ENCODE measurements at places on chromosomes 3 and 15.
A peak's percentile ranks its signal among the peaks of the same experiment; 100 is the strongest.

DNA sequence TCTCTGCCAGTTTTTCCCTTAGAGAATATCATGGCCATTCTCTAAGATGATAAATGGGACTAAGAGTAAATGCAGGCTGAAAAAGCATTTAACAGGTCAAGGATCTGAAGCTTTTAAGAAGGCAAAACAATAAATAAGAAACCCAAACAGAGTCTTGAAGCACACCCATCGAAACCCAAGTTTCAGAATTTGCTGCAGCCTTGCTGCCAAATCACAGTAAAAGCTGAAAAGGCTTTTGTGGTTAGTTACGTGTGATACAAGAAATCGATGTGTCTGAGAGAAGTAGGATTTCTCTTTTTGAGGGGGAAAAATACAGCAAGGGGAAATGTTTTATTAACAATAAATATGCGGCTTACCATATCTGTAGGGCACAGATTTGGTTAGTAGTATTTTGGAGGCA is 92.0 kb downstream of the IGF1R start:
- DNase-seq: no peak

GRCh38 chr3:15281817-15282216 is 50.6 kb downstream of the SH3BP5 start:
- DNase-seq: no peak

GRCh38 chr3:170425491-170426239 is 7.0 kb downstream of the CLDN11 start:
- no peak for DNase-seq

DNA sequence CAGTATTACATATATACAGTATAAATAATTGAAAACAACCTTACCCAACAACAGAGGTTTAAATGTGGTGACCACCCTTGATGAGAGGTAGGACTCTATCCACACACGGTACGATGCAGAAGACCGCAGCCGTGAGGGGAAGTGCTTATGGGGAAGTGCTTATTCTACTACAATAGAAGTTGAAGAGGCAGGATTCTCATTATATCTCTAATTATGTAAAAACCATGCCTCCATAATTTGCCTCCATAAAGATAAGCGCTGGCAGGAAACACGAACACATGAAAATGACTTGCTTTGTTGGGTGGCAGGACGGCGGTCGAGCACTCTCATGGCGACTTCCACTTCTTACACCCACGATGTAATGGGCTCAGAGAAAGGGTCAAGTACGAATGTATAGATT is 7.2 kb upstream of the MUC13 start:
- no peak for DNase-seq

DNA sequence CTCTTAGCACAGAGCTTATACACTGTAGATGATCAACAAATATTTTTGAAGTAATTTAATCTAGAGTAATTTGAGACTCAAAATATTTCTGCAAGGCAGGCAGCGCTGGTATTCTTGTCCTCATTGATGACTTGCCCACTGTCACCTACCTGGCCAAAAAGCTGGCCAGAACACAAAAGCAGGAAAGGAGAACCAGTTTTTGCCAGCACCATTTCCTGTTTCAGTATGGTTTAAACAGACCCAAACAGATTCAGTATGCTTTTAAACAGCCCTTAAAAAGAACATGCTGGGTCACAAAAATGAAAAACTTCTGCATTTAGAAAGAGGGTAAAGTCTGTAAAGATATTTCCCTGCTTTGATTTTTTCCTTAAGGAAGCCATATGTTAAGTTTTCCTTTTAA is 42.3 kb upstream of the ZNF280D start:
- DNase-seq: no peak

- DNase-seq: no peak
Observed at GRCh38 chr3:81375921-81376320, 385.5 kb downstream of the GBE1 start.

DNA sequence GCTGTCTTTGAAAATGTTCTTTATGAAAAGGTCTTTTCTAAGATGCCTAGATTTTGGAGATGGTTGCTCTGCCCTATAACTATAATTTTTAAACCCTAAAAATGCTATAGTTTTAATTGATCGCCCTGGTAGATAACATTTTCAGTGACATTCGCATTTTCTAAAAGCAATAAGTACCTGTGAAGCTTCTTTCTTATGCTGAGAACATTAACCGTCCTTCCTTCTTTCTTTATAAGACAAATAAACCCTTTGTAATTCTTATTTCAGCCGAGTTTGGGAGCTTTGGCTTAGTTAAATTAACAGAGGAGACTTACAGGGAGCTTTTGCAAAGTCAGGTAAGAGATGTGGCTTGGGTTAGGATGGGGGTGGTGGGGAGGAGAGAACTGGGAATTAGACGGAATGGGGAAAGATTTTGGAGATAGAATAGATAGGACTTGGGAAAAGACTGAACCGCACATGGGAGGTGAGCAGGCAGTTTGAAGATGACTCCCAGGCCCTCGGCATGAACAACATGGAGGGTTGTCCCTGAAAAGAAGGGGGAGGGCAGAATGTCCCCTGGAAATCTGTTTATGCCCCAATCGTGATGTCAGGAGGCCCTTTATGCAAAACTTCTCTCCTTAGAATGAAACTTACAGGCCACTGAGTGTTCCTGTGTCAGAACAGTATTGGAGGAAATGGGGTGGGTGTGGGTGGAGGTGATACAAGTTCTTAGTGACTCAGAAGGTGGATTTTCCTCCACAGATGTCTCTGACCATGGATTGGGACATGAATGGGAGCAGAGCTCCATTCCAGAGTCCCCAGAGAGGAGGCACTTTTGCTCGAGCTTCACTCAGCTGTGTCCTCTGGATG is 76.2 kb upstream of the LARS2 start:
- DNase-seq: peak; percentile 12

- DNase-seq: no peak
Observed at GRCh38 chr3:194691481-194692283, 6.0 kb downstream of the FAM43A start.

GRCh38 chr3:71692139-71692538 is 33.1 kb downstream of the EIF4E3 start:
- no peak for DNase-seq

DNA sequence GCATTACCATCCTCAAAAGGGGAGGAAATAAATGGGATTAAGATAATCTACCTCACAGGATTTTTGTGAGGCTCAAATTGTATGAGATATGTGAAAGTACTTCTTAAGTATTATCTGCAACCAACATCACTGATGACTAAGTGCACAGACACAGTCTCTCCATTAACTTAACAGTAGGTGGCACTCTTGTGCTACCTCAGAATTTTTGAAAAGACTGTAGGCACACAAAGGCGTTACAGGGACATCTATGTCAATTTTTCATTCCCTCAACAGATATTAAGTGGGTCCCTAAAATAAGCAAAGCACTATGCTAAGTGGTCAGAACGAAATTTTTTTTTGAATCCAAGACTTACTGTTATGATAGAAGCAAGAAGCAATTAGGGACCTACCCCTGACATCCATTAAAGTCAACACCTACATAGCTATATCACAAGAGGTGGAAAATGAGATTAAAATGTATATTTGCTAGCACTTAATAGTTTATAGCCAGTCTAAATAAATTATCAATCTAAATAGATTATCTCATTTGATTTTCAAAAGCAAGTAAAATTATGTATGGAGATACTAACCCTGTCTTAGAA is 52.9 kb downstream of the RYK start:
- DNase-seq: peak; percentile 83

GRCh38 chr3:111936967-111937366 is 41.9 kb upstream of the ABHD10 start:
- peak; percentile 68 for DNase-seq

DNA sequence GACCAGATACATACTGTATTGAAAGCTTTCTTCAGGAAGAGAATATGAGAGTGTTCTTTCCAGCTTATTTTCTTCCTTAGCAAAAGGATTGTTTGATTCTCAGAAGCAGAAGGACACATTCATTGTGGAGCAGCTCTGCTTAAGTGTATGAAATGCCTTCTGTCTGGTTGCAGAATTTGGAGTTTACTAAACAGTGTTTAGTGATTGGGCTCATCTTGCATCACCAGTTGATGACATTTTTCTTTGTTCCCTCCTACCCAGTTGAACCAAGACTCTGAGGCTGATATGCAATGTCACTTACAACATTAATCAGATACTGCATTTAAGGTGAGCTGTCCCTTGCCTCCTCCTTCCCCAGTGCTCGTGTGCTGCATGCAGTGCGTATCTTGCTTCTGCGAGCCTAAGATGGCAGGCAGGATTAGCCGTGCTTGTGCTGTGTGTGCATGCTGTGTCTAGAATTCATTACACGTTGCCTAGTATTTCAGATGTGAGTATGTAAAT is 18.4 kb downstream of the ZBTB38 start:
- peak; percentile 73 for DNase-seq

All from GM23248 (cell line).